ENCODE measurements at places on chromosomes 13 and 19.

GRCh38 chr19:13951799-13952153 is 533 bp upstream of the DCAF15 start:
- no peak for DNase-seq

- DNase-seq, result no peak
Measured at GRCh38 chr13:76222511-76222910, 586.4 kb downstream of the LMO7 start.

GRCh38 chr13:103009051-103009840 is 57.0 kb downstream of the SLC10A2 start:
- DNase-seq, result no peak

DNA sequence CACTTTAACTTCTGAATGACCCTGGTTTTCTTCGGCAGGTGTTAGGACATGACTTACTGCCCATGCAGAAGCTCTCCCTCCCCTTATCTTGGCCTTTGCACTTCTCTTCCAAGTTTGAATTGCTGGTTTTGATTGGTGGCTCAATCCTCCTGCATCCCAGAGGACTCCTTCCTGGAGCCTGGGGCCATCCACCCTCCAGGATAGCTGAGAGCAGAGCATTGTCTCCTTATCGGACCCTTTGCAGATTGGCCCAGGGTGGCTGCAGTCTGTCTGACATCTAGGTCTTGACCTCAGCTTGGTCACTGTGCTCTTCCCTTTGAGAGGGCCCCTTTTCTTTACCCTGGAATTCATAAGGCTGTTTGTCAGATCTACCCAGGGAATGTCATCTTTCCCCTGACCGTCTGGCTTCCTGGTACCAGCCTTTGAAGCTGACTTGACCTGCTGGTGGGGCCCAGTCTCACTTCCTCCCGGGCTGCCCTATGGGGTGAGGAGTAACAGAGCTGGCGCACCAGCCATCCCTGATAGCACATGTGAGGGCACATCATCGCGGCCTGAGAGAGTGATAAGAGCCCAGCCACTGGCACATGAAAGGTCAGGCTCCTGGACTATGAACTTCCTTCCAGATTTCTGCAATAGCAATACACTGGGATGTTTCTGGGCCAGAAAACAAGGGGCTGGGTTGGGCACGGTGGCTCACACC is 172.9 kb upstream of the UBL3 start:
- no peak for DNase-seq

GRCh38 chr13:29454931-29455481 is 140.5 kb downstream of the SLC7A1 start:
- no peak for DNase-seq

- DNase-seq, result no peak
Measured at GRCh38 chr13:84132491-84132890, 250.2 kb upstream of the SLITRK1 start.

GRCh38 chr13:40442826-40443225 is 223.6 kb downstream of the FOXO1 start:
- no peak for DNase-seq

Measured in stimulated activated CD4-positive, alpha-beta T cell treated with anti-CD3 and anti-CD28 coated beads, TNF-alpha, amount 100 ng/mL, for 4 hours (primary cell).